Effector memory CD8-positive, alpha-beta T cell (primary cell): ENCODE measurements at places on chromosomes 12 and 14.

GRCh38 chr12:122886851-122887818 is 8.8 kb downstream of the VPS37B start:
- H3K27me3 ChIP-seq = no peaks in the 10 kb centered on the region
- H3K4me1 ChIP-seq = peaks cover 77% of the 10 kb centered on the region
- DNase-seq = no peak

GRCh38 chr12:1078002-1078401 is 87.0 kb downstream of the ERC1 start:
- peaks cover 3% of the 10 kb centered on the region for H3K36me3 ChIP-seq
- H3K4me1 ChIP-seq = peaks cover 2% of the 10 kb centered on the region
- DNase-seq = no peak
- H3K4me3 ChIP-seq = no peak overlapping the region

- H3K36me3 ChIP-seq = no peaks in the 10 kb centered on the region
- no peaks in the 10 kb centered on the region for H3K27me3 ChIP-seq
- H3K4me1 ChIP-seq = no peaks in the 10 kb centered on the region
Measured at GRCh38 chr14:83372271-83372670, 1838.6 kb upstream of the SEL1L start.

DNA sequence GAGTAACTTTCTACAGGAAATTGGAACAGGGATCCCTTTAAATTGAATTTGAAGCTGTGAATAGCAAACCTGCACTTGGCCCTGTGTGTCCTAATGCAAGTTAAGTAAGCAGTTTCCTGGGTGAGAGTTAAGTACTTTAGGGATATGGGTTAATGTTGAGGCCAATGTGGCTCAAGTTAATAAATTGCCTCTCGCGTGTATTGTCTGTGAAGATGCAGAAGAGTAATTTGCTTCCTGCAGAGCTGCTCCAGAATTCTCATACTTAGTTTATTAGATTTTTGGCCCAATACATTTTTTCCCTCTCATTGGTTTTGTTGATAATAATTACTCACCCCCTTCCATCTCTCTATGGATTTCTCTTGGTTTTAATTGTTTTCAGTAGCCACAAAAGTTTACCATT is 86.5 kb downstream of the SLC25A47 start:
- peaks cover 36% of the 10 kb centered on the region for H3K4me1 ChIP-seq
- no peaks in the 10 kb centered on the region for H3K27me3 ChIP-seq
- H3K4me3 ChIP-seq = no peak overlapping the region
- DNase-seq = no peak
- peaks cover 10% of the 10 kb centered on the region for H3K36me3 ChIP-seq

GRCh38 chr12:116876151-116876869 is 4.9 kb downstream of the HRK start:
- peaks cover 3% of the 10 kb centered on the region for H3K36me3 ChIP-seq
- no peak overlapping the region for H3K27ac ChIP-seq
- DNase-seq = no peak
- no peak overlapping the region for H3K4me3 ChIP-seq
- peaks cover 62% of the 10 kb centered on the region for H3K27me3 ChIP-seq

DNA sequence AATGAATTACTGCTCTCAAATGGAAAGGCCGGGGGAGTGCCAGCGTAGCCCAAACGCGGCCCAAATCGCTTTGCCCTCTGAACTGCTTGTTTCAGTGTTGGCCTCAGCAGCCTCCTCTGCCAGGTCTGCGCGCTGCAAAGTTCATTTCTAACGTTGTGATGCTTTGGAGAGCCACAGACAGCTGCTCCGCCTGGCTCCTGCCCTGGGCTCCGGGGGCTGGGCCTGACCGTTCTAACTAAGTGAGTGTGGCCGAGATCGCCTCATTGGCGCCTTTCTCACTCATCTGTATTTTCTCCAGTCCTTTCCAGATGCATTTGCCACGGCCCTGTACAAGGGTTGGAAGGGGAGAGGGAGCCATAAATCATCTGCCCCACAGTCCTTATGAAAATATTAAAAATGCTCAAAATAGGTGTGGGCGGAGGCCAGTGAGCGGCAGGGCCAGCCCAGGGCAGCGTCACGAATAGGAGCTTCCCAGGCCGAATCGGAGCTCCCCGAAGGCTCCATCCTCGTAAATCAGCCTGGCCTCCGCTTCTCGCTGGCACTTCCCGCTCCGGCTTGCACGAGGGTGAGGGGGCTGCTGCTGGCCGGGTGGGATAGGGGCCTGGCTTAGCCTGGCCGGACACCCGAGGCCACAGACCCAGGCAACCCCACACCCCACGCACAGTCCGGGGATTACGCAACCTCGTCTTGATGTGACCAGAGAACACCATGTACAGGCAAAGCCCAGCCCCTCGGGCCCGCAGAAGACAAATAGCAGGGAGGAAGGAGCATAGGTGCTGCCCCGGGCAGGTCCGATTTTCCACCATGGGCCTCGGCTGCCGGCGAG is 196.6 kb upstream of the DIO3 start:
- no peaks in the 10 kb centered on the region for H3K36me3 ChIP-seq
- peaks cover 88% of the 10 kb centered on the region for H3K27me3 ChIP-seq
- DNase-seq = no peak
- no peaks in the 10 kb centered on the region for H3K4me1 ChIP-seq
- H3K4me3 ChIP-seq = no peak overlapping the region

- no peak for DNase-seq
- no peaks in the 10 kb centered on the region for H3K4me1 ChIP-seq
- H3K27ac ChIP-seq = no peak overlapping the region
- no peak overlapping the region for H3K4me3 ChIP-seq
Measured at GRCh38 chr12:24643120-24644119, 305.5 kb downstream of the BCAT1 start.

- H3K36me3 ChIP-seq = peaks cover 16% of the 10 kb centered on the region
- no peak overlapping the region for H3K27ac ChIP-seq
- no peak for DNase-seq
- peaks cover 11% of the 10 kb centered on the region for H3K4me1 ChIP-seq
- H3K4me3 ChIP-seq = no peak overlapping the region
- no peaks in the 10 kb centered on the region for H3K27me3 ChIP-seq
Measured at GRCh38 chr14:77318006-77318553, 2.6 kb downstream of the POMT2 start.

GRCh38 chr12:4221258-4221620 is 52.3 kb upstream of the CCND2 start:
- DNase-seq = no peak
- no peaks in the 10 kb centered on the region for H3K27me3 ChIP-seq
- H3K27ac ChIP-seq = no peak overlapping the region
- H3K36me3 ChIP-seq = no peaks in the 10 kb centered on the region
- no peak overlapping the region for H3K4me3 ChIP-seq

DNA sequence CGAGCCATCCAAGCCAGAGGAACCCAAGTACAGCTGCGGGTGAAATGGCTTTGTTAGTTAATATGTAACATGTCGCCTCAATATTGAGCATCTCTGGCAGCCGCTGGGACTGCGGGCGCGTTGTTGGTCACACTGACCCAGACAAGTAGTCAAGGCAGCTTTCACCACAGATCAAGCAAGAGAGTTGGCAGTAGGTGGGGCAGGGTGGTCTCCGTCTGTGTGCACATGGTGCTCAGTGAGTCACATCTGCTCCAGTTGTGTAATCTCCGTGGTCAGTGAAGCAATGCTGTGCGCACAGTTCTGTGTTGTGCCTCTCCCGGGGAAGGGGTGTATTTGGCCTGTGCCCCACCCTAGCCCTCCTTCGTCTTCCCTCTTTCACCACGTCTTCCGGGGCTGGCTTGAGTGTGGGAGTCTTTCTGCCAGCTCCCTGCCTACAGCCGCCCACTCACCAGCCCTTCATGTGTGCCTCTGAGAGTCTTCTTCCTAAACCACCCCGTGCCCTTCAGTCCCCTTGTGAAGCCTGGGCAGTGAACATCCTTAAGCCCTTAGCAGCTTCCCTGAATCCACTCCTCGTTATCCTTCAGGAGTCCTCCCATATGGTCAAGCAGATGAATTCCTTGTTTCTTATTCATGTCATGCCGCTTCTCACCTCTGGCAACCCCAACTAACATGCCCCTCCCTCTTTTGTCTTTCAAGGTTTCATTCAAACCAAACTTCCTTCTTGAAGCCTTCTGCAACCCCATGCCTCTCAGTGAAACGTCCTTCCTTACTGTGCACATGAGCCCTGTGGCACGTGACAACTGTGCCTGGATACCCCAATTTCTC is 242.1 kb downstream of the CACNA1C start:
- no peak overlapping the region for H3K4me3 ChIP-seq
- H3K27me3 ChIP-seq = peaks cover 43% of the 10 kb centered on the region
- H3K36me3 ChIP-seq = peaks cover 2% of the 10 kb centered on the region
- no peak for DNase-seq

DNA sequence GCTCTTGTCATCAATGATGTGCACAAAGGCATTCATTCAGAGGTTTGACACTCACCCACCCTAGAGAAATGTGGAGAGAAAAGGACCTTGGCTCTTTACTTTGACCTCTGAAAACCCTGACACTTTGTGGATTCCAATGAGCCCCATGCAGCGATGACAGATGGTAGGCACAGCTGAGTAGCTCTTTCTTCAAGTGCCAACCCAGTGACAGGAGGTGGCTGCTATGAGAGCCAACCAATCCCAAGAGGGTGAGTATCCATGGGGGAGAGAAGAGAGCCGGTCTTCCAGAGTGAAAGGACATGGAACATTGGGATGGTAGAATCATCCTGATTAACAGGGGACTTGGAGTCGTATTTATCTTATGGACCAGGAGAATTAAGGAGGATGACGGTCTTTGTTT is 17.8 kb downstream of the SLC8A3 start:
- peaks cover 20% of the 10 kb centered on the region for H3K27me3 ChIP-seq
- H3K27ac ChIP-seq = no peak overlapping the region
- H3K4me1 ChIP-seq = no peaks in the 10 kb centered on the region

DNA sequence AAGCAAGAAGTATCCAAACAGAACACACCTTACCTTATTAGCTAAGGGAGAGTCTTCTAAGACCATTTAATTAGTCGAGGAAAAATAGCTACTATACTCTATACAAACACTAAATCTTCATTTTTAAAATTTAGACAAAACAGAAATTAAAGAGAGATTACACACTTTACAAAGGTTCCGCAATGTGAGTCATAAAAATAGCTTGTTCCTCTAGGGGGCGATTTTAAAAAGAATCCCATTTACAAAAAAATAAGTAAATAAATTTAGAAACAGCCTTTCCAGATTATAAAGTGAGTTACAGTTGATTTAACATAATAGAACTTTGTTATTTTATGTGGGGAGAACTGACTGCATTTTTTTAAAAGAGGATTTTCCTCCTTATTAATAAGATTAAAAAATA is 201.6 kb downstream of the PAX9 start:
- H3K27ac ChIP-seq = no peak overlapping the region
- DNase-seq = no peak
- H3K4me1 ChIP-seq = no peaks in the 10 kb centered on the region
- no peaks in the 10 kb centered on the region for H3K36me3 ChIP-seq
- H3K4me3 ChIP-seq = no peak overlapping the region

DNA sequence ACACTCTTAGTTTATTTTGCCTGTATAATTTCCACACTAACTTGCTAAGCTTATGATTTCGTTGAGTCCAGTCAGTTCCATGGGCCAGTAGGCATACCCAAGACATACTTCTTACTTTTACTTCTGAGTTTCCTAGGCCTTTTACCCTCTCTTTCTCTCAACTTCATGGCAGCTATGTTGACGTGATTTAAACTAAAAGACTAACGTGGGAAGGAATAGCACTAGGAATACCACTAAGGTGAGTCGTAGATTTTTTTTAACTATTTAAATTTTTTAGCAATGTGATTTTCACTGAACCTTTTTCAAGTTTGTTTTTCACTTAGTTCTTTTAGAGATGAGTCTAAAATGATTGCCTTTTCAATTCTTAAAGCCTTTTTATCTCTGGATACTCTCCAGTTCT is 793.5 kb upstream of the NOVA1 start:
- H3K4me1 ChIP-seq = no peaks in the 10 kb centered on the region
- DNase-seq = no peak
- no peaks in the 10 kb centered on the region for H3K36me3 ChIP-seq

DNA sequence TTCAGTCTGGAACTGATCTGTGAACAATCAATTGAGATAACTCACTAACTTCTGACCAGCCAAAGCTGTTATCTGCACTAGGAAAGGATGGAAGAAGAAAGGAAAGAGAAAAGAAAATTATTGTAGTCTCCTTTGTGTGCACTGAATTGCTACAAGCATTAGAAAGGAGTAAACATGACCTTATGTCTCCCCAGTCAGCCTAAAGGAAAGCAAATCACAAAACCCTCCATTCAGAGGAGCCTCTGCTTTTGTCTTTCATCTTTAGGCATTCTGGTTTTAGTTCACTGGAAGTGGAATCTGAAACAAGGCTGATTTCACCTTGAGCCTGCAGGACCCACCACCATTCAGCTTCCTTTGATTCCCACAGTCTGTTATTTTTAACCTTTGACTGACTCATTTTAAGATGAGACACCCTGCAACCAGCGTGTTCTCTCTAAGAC is 26.0 kb downstream of the TBX3 start:
- no peaks in the 10 kb centered on the region for H3K4me1 ChIP-seq
- H3K36me3 ChIP-seq = peaks cover 4% of the 10 kb centered on the region
- H3K27ac ChIP-seq = no peak overlapping the region
- no peak overlapping the region for H3K4me3 ChIP-seq
- no peak for DNase-seq

- no peaks in the 10 kb centered on the region for H3K36me3 ChIP-seq
- H3K27ac ChIP-seq = peak overlapping the region; percentile 79
- DNase-seq = peak; percentile 47
- H3K4me1 ChIP-seq = peaks cover 20% of the 10 kb centered on the region
- peak overlapping the region; percentile 40 for H3K4me3 ChIP-seq
Measured at GRCh38 chr12:131511391-131511802, 199.5 kb upstream of the SFSWAP start.
